ENCODE measurements at places on chromosomes 12 and 14.

- DNase-seq: no peak
These were observed 186.9 kb downstream of the EMP1 start for GRCh38 chr12:13383379-13383778.

DNA sequence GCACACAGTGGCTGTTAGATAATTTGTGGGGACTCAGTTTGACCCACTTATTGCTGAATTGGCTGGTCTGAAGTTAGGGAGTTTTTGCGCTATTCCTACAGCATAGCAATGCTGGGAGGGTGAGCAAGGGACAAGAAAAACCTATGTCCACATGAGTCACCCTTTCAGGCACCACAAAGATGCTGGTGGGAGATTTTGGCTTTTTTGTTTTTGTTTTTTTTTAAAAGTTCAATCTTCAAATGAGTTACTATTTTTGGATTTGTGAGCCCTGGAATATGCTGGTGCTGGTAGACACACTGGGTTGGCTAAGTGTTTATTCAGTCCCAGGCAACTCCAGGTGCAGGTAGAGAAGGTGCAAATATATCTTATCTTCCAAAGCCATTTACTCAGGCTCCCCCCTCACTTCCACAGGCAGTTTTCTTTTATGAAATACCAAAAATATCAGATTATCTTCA lies 143.4 kb downstream of the BTG1 start:
- peak; percentile 24 for DNase-seq

GRCh38 chr14:65208548-65208947 lies 106.2 kb upstream of the MAX start:
- no peak for DNase-seq

- DNase-seq: no peak
These were observed 69.1 kb upstream of the EGLN3 start for GRCh38 chr14:34020014-34020413.

- no peak for DNase-seq
These were observed 193.7 kb upstream of the DIO3 start for GRCh38 chr14:101367421-101368261.

- DNase-seq: no peak
These were observed 25.9 kb upstream of the GTF2A1 start for GRCh38 chr14:81246461-81247270.

GRCh38 chr12:23337213-23337612 lies 612.3 kb downstream of the SOX5 start:
- DNase-seq: no peak

- no peak for DNase-seq
These were observed 16.8 kb downstream of the PLXNC1 start for GRCh38 chr12:94165138-94165537.

- DNase-seq: no peak
These were observed 17.3 kb downstream of the KCNK10 start for GRCh38 chr14:88305528-88306322.

DNA sequence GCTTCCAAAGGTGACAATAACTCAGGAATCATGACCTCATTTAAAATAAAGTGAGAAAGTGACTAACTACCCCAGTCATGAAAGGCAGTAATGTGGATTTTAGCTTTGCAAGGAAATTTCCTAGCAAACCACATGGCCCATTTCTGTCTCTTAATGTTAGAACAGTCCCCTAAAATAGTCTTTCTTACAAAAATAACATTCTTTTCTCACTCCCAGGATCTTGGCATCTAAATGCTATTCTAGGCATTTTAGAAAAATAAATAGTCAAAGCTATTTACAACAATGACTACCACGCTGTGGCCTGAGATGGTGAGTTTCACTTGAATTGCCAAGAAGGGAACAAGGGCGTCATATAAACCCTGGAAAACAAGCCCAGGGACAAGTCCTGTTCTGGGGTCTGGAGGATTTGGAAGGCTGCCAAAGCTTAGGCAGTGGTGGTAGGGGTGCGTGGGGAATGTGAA lies 101.2 kb upstream of the CCDC175 start:
- no peak for DNase-seq

- DNase-seq: no peak
These were observed 223.4 kb downstream of the PCNX1 start for GRCh38 chr14:71130491-71131179.

DNA sequence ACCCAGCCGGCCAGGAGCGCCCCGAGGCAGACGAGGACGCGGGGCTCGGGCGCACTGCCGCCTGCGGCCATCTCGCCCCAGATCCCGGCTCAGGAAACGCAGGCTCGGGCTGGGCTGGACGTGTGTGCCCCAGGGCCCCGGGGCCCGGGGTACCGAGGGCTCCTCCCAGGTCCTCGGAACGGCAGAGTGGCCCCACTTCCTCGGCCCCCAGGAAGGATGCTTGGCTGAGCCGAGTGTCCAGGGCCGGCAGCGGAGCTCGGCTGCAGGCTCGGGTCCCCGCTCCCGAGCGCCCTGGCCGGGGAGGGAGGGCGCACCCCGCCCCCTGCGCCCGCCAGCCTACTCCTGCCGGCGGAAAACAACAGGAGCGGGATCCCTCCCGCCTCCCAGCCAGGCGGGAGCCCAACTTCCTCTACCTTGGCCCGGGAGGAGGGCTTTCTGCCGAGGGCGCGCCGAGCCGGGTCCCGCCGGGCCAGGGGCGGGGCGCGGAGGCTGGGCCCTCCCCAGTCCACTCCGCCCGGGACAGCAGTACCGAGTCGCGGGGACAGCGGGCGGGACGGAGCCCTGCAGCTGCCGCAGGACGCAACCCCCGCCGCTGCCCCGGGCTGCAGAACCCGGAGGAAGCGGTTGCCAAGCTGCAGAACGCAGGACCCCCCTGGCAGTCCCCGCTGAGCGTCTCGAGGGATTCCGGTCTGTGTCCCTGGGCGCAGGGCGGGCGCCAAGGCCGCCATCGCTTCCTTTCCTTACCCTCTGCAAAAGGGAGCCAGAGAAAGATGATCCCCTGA lies at the start of gene VSIG10:
Gene VSIG10, minus strand, starts transcription at position 411 of the 782 bp plus-strand sequence. Its CDS starts 340 bp downstream, at position 71.
- DNase-seq: peak; percentile 88

- DNase-seq: no peak
These were observed 136.8 kb downstream of the ANKS1B start for GRCh38 chr12:99847936-99848335.

DNA sequence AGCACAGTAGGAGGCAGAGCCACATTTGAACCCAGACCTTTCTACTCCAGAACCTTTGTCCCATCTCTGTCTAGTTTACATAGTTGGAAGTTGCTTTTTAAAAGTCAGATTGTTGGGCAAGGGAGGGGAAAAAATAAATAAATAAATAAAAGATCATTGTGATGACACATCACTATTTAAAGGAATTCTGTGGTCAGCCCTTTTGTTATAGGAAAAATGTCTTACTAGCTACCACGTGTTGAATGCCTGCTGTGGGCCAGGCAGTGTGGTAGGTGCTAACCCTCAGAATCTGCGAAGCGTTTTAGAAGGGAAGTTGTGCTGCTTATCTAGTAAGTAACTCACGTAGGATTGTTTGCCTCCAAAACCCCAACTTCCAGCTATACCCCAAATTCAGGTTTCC lies 62.3 kb downstream of the BHLHE41 start:
- no peak for DNase-seq

- DNase-seq: no peak
These were observed 151.4 kb downstream of the GXYLT1 start for GRCh38 chr12:41993283-41993682.

DNA sequence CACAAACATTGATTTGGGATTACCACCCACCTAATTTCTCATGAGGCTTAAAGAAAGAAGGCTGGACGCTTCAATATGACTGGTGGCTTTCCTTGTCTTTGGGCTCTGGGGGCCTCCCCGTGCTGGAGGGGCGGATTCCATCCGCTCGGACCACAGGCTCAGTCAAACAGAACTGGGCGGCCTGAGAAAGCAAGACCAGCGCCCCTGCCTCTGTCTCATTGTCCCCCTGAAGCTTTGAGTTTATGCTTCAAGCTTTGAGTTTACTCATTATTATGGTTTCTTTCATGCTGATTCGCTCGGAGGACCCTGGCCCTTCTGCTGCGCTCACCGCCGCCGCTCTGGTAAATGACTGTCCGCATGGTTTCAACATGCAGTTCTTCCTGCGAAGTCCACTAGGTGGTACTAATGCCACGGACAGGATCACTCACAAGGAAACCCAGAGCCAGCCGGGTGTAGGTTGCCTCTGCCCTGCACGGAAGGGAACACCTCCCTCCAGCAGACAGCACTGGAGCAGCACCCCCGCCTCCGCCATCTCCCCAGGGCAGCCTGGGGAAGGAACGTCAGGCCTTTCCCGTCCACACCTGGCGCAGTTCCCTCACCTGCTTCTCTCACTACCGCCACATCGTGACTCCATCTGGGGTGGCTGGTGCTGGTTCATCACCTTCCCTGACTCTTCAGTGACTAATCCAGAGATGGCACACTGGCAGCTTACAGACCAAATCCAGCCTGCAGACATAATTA lies 13.2 kb upstream of the TIGAR start:
- DNase-seq: peak; percentile 69

DNA sequence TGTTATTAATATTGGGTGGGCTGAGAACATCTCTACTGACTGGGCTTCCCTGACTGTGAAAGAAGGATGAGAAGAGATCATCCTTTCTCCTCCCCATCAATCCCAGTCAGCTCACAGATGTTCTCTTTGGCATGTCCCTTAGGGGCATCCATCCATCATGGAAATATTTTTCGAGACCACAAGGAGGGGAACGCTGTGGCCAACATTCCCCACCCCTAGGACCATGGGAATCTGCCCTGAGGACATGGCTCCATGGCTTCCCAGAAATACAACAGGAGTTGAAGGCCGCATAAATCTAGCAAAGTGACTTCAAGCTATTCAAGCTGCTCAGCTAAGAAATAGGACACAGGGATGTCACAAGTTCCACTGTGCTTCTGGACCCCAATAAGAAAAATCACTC lies 456.8 kb downstream of the MED13L start:
- no peak for DNase-seq

DNA sequence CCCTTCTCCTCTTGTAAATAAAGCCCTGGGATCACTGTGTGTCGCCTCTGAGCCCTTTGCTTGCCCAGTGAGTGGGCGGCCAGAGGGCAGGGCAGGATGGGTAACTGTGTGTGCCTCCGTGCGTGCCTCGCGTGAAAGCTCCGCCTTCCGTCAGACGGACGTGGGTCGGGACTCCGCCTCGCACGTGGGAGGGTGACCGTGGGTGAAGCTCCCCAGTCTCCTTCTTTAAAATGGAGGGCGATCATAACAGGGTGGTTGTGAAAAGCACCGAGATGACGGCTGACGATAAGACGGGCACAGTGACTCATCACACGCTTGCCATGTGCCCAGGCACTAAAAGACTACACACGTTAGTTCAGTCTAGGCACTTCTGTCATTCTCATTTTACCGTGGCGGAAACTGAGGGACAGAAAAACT lies 9.2 kb downstream of the PHB2 start:
- DNase-seq: peak; percentile 81

DNA sequence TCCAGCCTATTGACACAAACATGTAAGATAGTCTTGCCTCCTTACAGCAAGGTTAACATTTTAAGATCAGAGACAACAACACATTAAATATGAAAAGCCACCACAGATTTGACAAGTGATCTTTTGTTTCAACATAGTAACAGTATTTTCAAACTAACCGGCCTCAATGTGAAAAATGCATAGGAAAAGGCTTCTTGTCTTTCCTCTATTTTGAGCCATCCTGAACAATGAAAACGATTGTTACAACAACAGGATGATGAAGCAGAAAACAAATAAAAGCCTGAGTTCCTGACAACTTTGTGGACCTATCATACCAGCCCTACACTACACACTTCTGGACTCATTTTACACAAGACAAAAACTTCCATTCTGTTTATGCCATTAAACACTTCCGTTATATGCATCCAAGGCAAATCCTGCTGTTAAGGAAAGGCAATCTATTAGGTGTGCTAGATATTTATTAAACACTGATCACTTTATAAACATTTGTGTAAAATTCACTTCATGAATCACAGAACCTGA lies 37.3 kb downstream of the BAZ1A start:
- no peak for DNase-seq

- peak; percentile 47 for DNase-seq
These were observed 145.3 kb downstream of the EGLN3 start for GRCh38 chr14:33805593-33805992.

- no peak for DNase-seq
These were observed 66.6 kb upstream of the FAR2 start for GRCh38 chr12:29082522-29082921.

DNA sequence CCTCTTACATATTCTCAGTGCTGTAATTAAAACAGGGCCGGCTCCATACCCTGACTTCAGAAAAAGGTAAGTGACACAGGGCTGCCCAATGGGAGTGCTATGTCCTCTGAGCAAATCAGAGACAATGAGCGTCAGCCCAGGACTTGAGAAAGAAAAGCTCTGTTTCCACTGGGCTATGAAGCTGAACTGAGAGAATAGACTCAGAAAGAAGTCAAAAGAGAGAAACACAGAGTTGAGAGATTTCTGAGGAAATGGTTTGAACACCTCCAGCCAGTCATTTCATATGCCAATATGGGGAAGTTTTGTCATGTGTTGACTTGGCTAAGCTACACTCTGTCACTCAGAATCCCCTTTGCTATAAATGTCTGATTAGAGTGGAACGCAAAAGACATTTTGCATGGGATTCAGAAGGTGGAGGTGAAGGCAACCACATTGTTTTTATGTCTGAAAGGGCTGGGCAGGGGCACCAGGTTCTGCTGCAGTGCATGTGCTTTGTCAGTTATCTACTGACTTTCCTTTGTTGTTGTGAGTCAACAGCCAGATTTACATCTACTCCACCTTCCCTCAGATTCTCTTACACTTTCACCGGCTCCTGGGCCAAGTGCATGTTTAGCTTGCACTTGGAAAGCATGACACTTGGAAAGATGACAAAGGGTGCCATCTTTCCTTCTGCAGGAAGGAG lies 313.3 kb downstream of the DUSP6 start:
- no peak for DNase-seq

- no peak for DNase-seq
These were observed 8.2 kb upstream of the LGALS3 start for GRCh38 chr14:55120571-55121495.

DNA sequence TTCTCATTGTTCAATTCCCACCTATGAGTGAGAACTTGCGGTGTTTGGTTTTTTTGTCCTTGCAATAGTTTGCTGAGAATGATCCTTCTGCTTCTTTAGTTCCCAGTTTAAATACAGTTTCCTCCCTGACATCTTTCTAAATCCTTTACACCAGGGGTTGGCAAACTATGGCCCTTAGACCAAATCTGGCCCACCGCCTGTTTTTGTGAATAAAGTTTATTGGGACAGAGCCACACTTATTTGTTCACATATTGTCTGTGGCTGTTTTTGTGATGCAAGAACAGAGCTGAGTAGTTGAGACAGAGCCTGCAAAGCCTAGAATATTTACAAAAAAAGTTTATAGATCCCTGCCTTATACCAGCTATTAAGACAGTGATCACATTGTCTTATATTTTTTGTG lies 53.7 kb downstream of the SERPINA10 start:
- no peak for DNase-seq

GRCh38 chr12:4156317-4156716 lies 117.2 kb upstream of the CCND2 start:
- no peak for DNase-seq

- DNase-seq: no peak
These were observed 86.7 kb downstream of the NCOR2 start for GRCh38 chr12:124480469-124481256.

Data from pancreas (tissue), 10 donors.